ENCODE measurements at places on chromosomes 13 and 19.
A peak's percentile ranks its signal among the peaks of the same experiment; 100 is the strongest.

DNA sequence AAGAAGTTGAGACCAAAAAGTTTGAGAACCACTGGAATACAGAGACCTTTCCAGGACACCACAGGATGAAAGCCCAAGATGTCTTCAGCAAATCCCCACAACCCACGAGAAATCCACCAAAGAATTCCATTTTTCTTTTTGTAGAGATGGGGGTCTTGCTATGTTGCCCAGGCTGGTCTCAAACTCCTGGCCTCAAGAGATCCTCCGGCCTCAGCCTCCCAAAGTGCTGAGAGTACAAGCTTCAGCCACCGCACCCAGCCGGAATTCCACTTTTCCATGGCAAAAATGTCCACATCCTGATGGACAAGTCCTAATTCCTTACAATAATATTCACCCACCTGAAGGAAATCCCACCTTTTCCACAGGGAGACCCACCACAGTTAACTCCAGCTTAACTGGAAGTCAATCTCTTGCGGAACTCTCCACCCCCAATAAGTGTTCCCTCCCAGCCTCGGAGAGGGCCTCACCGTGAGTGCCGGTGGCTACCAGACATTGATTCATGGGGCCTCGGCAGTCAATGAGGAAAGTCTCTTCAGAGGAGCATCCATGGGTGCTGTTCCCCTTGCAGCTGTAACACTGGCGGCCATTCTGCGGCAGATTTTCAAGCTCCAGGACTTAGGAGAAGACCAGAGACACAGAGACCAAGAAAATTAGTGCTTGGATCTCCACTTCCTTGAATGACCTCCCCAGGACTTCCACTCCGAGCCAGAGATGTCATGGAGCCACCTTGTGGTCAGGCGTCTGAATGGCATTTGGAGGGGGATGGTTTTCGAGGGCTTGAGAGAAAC, 12.3 kb upstream of the CADM4 start:
- H3K27me3 ChIP-seq = no peaks in the 10 kb centered on the region
- H3K27ac ChIP-seq = no peak overlapping the region
- H3K36me3 ChIP-seq = peaks cover 12% of the 10 kb centered on the region
- no peak for DNase-seq
- H3K4me1 ChIP-seq = no peaks in the 10 kb centered on the region

DNA sequence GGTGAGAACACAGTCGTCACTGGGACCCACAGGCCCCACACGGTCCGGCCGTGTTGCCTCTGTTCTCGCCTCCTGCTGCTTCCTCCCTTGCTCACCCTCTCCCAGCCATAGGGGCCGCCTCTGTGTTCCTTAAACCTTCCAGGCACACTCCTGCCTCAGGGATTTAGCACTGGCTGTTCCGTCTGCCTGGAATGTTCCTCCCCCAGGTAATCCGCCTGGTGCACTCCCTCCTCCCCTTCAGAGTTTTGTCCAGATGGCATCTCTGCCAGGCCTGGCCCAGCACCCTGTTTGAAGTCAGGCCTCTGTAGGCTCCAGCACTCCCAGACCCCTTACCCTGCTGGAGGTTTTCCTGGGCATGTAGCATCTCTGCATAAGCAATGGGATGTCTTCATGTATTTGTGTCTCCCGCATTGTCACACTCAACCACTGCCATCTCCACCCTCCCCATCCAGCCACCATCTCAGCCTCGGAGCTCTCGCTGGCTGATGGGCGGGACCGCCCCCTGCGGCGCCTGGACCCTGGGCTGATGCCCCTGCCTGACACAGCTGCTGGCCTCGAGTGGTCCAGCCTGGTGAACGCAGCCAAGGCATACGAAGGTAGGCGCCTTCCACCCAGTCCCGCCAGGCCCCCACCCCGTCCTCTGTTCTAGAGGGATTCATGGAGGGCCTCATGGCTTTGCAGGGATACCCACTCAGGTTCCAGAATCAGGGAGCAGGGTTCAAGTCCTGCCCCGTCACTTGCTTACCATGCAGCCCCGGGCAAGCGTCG, 25.9 kb downstream of the DPF1 start:
- H3K27me3 ChIP-seq = no peaks in the 10 kb centered on the region
- no peak for DNase-seq
- H3K4me1 ChIP-seq = no peaks in the 10 kb centered on the region

GRCh38 chr13:100129605-100130004, 40.7 kb downstream of the PCCA start:
- no peak overlapping the region for H3K4me3 ChIP-seq
- H3K4me1 ChIP-seq = peaks cover 4% of the 10 kb centered on the region
- no peak for DNase-seq

- H3K36me3 ChIP-seq = no peaks in the 10 kb centered on the region
- no peak overlapping the region for H3K4me3 ChIP-seq
- no peak overlapping the region for H3K27ac ChIP-seq
- no peak for DNase-seq
Measured at GRCh38 chr19:46409191-46409590, 4.2 kb downstream of the CCDC8 start.

DNA sequence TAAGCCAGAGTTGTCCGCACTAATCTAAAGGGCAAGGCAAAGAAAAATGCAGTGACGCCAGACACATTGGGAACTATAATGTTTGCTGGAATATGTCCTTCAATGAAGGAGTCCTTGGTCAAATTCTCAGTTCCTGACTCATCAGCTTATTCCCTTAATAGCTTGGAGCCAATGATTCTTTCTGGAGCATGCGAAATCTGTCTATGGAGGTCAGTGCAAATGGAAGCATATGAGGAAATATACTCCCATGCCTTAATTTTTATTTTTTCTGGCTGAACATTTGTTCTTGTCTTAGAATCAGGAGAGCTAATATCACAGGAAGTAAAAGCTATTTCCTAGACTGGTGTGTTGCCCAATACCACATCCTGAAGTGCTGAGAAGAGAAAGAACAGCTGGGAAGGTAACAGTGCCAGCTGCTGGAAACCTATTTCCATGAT, 289.8 kb upstream of the SPRY2 start:
- DNase-seq = no peak
- H3K36me3 ChIP-seq = no peaks in the 10 kb centered on the region
- H3K27ac ChIP-seq = no peak overlapping the region
- no peak overlapping the region for H3K4me3 ChIP-seq

DNA sequence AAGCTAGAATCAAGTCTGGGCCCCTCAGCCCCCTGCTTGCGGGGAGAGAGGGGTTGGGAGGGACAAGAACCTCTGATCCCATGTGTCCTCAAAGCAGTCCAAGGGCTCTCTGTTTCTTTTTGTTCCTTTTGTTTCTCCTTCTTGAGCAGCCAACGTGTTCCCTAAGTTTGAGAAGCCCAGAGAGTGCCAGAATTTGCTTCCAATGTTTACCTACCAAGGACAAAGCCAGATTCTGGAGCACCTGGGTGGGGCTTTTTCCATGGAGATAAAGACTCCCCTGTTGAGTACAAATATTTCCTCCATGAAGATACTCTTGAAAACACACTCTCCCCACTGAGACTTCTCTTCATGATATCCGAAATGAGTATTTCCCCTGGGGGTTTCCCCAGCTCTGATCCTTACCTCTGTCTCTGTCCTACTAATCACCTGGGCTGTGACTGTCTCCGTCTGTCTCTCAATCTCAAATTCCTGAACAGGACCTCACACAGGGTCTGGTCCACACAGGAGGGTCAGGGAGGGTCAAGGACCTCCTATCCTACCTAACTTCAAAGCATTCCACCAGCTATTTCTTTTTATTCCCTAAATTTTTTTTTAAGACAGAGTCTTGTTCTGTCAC, 27.4 kb downstream of the CD177 start:
- H3K36me3 ChIP-seq = no peaks in the 10 kb centered on the region
- no peaks in the 10 kb centered on the region for H3K4me1 ChIP-seq
- no peak for DNase-seq
- H3K27ac ChIP-seq = no peak overlapping the region

DNA sequence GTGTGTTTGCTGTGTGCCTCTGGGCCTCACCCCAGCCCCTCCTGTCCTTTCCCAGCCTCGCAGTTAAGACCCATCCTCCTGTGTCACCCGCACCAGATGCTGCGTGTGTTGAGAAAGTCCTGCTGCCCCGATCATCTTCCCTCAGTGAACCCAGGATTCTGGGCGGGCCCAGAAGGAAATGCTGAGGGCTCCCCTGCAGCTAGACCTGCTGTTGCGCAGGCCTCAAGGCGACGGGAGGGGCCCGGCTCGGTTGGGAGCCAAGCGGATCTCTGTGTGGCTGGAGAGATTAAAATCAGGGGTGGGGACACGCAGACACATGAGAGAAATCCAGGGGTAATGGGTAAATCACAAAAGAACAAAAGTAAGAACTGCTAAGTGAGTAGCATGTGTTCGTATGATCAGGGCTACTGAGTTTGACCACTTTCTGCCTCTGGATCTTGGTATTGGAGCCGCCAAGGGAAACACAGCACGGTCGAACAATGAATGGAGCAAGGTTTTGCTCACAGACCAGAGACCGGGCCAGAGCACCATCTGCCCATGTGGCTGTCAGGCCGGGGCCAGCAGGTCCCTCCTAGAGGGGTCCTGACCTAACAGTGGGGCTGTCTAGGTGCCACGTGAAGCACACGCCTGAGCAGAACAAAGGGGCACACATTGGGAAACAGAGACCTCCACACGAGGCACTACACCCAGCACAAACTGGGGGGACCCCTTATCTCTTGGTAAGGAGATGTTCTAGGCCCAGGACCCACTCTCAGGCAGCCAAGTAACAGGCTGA, 7.1 kb downstream of the ZSCAN1 start:
- no peaks in the 10 kb centered on the region for H3K36me3 ChIP-seq
- H3K4me3 ChIP-seq = no peak overlapping the region
- H3K27ac ChIP-seq = no peak overlapping the region
- DNase-seq = no peak
- H3K4me1 ChIP-seq = no peaks in the 10 kb centered on the region
- H3K27me3 ChIP-seq = peaks cover 51% of the 10 kb centered on the region

- no peak for DNase-seq
- H3K27ac ChIP-seq = no peak overlapping the region
- H3K4me1 ChIP-seq = no peaks in the 10 kb centered on the region
- no peaks in the 10 kb centered on the region for H3K36me3 ChIP-seq
- H3K4me3 ChIP-seq = no peak overlapping the region
Measured at GRCh38 chr13:66994097-66994496, 236.0 kb downstream of the PCDH9 start.

GRCh38 chr19:4365791-4366665, 22.7 kb downstream of the MPND start:
- no peak overlapping the region for H3K27ac ChIP-seq
- H3K4me1 ChIP-seq = peaks cover 14% of the 10 kb centered on the region
- DNase-seq = no peak
- no peak overlapping the region for H3K4me3 ChIP-seq
- H3K27me3 ChIP-seq = no peaks in the 10 kb centered on the region

DNA sequence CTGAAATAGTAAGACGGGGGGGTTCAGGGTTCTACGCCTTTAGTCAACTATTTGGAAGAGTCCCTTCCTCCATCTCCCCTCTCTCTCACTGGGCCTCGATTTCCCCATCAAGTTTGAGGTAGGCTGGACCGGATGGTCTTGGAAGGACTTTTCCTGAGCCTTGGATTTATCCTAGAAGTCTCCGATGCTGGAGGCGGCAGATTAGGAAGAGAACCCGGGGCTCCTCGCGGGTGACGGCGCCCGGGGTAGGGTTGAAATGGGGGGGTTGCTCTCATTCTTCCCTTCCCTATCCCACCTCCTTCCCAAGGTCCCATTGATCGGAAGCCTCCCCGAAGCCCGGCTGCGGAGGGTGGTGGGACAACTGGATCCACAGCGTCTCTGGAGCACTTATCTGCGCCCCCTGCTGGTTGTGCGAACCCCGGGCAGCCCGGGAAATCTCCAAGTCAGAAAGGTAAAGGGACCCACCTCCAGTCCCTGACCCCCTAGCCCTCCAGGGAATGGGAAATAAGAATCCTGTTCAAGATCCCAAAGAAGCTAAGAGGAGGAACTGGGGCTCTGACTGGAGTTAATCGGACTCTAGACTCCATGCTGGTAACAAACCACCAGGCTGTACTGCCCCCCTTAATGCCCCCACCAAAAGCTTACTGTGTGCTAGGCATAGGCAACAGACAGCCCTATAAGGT, 781 bp downstream of the QPCTL start:
- DNase-seq = peak; percentile 54
- peak overlapping the region; percentile 83 for H3K4me3 ChIP-seq
- peaks cover 6% of the 10 kb centered on the region for H3K36me3 ChIP-seq
- H3K27me3 ChIP-seq = no peaks in the 10 kb centered on the region

- no peak overlapping the region for H3K4me3 ChIP-seq
- H3K4me1 ChIP-seq = no peaks in the 10 kb centered on the region
- no peak for DNase-seq
- H3K27ac ChIP-seq = no peak overlapping the region
- H3K36me3 ChIP-seq = peaks cover 36% of the 10 kb centered on the region
- H3K27me3 ChIP-seq = no peaks in the 10 kb centered on the region
Measured at GRCh38 chr13:113975416-113975815, 1.5 kb upstream of the C13orf46 start.

DNA sequence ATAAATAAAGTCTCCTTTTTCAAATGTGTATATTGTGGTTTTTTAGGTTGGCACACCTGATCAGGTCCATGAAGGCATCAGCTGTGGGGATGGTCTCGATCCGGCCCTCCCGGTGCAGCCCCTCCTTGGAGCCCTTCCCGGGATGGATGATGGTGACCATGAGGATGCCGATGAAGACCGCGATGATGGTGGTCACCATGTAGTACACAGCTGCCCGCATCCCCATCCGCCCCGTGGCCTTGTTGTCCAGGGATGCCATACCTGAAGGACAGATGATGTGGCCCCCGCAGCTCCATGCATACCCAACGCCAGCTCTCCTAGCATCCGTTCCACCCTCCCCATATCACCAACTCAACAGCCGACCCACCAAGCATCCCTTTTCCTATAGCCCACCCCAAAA, 11.4 kb downstream of the SLC1A6 start:
- no peak overlapping the region for H3K27ac ChIP-seq
- H3K36me3 ChIP-seq = no peaks in the 10 kb centered on the region
- H3K27me3 ChIP-seq = no peaks in the 10 kb centered on the region
- DNase-seq = no peak

- peaks cover 17% of the 10 kb centered on the region for H3K4me1 ChIP-seq
- DNase-seq = no peak
- peaks cover 6% of the 10 kb centered on the region for H3K36me3 ChIP-seq
- peaks cover 3% of the 10 kb centered on the region for H3K27me3 ChIP-seq
- no peak overlapping the region for H3K4me3 ChIP-seq
- H3K27ac ChIP-seq = no peak overlapping the region
Measured at GRCh38 chr19:7918615-7919421, 1.3 kb upstream of the SNAPC2 start.

- no peak overlapping the region for H3K4me3 ChIP-seq
- no peaks in the 10 kb centered on the region for H3K36me3 ChIP-seq
- DNase-seq = no peak
Measured at GRCh38 chr13:31773538-31773937, 34.2 kb downstream of the RXFP2 start.

- H3K4me1 ChIP-seq = peaks cover 14% of the 10 kb centered on the region
- DNase-seq = no peak
- H3K4me3 ChIP-seq = no peak overlapping the region
- no peaks in the 10 kb centered on the region for H3K36me3 ChIP-seq
- H3K27ac ChIP-seq = no peak overlapping the region
- no peaks in the 10 kb centered on the region for H3K27me3 ChIP-seq
Measured at GRCh38 chr13:24097064-24097463, 63.5 kb upstream of the SPATA13 start.

Data from T-cell (primary cell).